NCI-H526 treated with DMSO at 0.1 percent for 48 hours (cell line): ENCODE measurements at places on chromosomes 12 and 14.

DNA sequence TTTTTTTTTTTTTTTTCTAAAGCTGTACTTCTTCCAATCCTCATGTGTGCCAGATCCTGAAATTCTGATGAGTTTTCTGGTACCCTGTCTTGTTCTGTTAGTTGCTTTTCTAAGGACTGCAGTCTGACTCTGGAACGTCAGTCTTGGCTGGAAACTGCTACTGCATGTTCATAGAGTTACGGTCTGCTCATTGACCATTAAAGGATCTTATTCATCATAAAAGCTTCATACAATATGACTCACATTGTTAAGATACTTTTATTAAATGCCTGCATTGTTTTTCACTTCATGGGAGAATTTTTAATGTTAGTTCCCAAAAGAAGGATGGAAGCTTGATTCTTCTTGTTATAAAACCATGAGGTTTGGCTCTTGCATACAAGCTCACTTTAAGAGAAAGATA lies 233.6 kb downstream of the SYT10 start:
- DNase-seq = no peak

DNA sequence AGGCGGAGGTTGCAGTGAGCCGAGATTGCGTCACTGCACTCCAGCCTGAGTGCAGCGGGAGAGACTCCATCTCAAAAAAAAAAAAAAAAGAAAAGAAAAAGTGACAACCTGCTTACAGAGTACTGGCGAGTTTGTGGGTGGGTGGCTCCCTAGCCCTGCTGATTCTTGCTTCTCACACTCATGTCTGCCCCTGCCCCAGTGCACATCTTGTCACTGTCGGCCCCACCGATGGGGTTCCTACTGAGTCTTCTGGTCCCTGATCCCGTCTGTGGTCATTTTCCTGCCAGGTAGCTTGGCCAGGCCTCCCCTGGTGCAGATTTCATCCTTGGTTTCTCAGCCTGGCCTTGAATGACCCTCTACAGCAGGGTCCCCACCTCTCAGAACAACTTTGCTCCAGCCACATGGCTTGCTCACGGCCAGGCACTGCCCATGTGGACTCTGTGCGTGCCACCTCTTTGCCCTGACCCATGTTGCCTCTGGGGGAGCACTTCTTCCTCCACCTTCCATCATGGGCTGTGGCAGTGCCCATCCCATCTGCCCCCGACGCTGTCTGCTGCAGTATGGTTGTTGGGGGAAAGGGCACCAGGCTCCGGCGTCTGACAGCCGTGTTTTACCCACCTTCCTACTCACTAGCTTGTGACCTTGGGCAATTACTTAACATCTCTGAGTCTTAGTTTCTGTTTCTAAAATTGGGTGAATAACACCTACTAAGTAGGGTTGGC lies 2.1 kb upstream of the PTPN6 start:
- DNase-seq = no peak

- DNase-seq = no peak
Observed at GRCh38 chr14:100056964-100057795, 8.0 kb upstream of the EVL start.

- no peak for DNase-seq
Observed at GRCh38 chr12:6183689-6184428, 16.3 kb upstream of the CD9 start.

DNA sequence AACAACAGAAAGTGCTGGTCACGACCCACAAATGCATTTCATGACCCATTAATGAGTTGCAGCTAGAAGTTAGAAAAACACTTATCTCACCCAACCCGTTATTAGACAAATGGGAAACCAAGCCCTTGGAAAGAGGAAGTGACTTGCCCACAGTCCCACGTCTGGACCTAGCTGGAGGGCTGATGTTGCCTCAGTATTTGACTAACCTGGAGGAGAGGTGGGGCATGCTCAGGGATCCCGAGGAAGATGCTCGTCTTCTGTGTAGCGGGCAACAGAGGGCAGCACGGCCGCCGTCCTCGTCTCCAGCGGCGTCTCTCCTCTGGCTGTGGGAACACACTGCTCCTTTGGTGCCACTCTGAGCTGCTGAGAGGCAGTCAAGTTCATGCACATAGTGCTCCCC lies 12.7 kb downstream of the CCND2 start:
- no peak for DNase-seq

- DNase-seq = no peak
Observed at GRCh38 chr12:26939192-26939832, 1.0 kb downstream of the FGFR1OP2 start.

- DNase-seq = no peak
Observed at GRCh38 chr14:99727096-99727870, 43.2 kb downstream of the CYP46A1 start.

GRCh38 chr14:23071921-23072539 lies 14.7 kb upstream of the CDH24 start:
- no peak for DNase-seq

DNA sequence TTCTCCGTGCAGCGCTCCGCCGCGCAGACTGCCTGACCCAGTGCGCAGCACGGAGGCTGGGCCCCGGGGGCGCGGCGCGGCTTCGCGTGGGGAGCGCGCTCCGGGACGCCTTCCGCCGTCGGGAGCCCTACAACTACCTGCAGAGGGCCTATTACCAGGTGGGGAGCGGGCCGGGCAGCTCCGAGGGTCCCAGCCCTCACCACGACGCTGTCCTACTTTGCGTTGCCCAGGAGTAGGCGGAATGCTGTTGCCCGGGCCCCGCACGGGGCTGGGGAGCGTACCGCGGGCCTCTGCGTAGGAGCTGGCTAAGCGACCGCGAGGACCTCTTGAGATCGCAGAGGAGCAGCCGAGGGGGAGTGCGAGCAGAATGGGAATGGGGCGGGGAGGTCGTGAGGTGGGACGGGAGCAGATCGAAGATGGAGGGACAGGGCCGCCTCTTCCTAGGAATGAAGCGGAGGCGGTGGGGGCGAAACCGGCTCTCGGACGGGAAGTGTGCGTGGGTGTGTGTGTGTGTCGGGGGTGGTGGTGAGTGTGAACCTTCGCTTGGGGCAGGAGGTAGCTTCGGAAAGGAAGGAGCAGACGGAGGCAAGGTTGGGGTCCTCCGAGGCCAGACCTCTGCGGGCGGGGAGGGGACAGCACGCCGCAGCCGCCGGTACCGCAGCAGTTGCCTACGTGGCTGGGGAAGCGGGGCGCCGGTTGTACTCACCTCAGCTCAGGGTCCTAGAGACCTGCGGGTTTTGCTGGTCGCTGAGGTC lies 751 bp downstream of the P3H3 start:
- DNase-seq = peak; percentile 45

DNA sequence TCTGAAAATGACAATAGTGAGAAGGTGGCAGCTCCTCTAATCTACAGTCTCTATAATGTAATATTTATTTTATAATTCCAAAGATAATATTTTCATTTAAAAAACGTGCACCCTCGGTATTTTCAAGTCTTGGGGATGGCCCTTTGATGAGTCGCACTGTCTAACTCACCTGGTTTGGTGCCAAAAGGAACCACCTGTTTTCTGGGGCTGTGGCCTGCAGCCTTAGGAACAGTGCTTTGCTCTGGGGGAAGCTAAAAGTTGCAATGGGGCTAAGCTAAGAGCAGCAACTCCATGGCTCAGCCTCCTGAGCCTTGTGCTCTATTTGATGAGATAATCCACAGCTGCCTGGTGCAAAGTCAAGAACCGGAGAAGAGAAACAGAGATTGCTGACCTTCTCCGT lies 6.4 kb upstream of the ENDOU start:
- no peak for DNase-seq

DNA sequence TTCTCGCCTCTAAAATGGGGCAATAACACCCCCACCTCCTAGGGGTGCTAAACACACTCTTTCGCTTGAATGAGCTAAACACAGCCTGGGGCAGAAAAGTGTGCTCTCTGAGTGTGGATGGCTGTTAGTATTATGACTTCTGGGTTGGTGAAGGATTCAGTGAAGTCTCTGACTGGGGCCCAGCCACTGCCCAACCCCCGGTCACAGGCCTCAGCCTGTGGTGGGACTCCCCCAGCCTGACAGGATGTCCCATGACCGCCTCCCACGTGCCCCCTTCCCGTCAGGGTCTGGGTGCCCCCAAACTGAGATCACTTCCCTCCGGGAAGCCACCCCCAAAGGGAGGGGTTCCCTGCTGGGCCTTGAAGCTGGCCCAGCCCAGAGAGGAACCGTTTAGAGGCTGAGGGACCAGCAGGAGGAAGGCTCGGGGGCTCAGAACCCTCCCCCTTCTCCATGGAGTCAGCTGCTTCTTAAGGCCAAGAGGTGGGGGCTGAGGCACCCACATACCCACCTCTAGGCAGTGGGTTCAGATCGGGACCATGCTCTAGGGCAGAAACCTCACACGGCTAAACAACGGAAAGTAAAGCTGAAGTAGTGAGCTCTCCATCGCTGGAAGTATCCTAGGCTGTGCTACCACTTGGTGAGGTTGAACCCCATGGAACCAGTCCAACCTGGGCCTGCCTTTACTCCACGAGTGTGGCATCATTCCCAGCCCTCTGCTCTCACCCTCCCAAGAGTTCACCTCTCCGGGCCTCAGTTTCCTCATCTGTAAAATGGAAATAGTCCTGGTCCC lies 13.8 kb downstream of the DTX1 start:
- no peak for DNase-seq

- peak; percentile 52 for DNase-seq
Observed at GRCh38 chr14:38207736-38208617, at the start of gene SSTR1. SSTR1 (plus strand) TSS chr14:38207904; CDS start chr14:38209390, 1,486 bp downstream.

DNA sequence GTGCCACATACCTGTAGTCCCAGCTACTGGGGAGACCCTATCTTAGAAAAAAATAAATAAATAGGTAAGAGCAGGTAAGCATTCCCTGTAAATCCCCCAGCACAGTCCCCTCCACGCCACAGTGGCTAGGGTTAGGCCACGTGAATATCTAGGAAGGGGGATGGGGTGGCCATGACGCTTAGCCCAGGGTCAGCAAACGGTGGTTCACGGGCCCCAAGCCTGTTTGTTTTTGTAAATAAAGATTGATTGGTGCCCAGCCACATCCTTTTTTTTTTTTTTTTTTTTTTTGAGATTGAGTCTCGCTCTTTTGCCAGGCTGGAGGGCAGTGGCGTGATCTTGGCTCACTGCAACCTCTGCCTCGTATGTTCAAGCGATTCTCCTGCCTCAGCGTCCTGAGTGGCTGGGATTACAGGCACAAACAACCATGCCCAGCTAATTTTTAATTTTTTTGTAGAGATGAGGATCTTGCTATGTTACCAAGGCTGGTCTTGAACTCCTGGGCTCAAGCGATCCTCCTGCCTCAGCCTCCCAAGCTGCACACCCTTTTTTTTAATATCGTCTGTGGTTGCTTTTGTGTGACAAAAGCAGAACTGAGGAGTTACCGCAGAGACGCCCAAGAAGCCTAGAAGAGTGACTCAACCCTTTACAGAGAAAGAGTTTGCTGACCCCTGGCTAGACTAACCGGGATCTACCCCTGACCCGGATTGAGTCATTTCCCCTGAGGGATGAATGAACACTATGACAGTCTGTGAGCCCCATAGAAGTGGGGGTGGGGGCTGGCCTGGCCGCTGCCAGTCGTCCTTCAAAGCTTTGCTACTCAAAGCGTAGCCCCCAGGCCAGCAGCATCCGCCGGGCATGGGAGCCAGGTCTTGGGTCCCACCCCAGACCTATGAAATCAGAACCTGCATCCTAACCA lies 113.7 kb upstream of the NCOR2 start:
- no peak for DNase-seq

GRCh38 chr14:65549429-65549828 lies 136.9 kb downstream of the FUT8 start:
- DNase-seq = peak; percentile 60

GRCh38 chr14:95656634-95657033 lies 29.6 kb upstream of the TCL1B start:
- no peak for DNase-seq

GRCh38 chr12:22416801-22417200 lies 82.3 kb upstream of the ST8SIA1 start:
- no peak for DNase-seq

GRCh38 chr12:99205111-99205510 lies 442.4 kb upstream of the GARIN6 start:
- no peak for DNase-seq

GRCh38 chr14:93309427-93309966 lies 23.3 kb downstream of the BTBD7 start:
- DNase-seq = no peak

GRCh38 chr14:39175445-39176262 lies 600 bp downstream of the PNN start:
- peak; percentile 60 for DNase-seq

DNA sequence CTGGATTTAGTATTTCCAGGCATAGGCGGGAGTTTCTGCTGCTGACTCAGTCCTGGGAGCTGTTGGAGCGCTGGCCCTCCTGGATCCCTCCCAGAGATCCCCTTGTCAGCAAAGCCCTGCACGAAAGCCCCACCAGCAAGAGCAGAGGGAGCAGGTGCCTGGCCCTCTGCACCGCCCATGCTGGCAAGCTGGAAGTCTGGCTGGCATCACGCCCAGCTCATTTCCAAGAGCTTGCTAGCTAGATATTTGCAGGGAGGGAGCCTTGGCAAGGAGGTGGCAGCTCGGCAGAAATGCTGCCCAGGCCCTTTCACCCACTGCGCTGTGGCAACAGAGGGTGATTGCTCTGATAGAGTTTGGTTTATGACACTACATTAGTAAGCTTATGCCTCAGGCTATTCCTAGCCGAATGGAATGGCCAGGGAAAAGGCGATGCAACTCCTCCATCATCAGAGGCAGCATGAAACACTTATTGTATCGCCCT lies 193.9 kb downstream of the EMP1 start:
- DNase-seq = peak; percentile 21

GRCh38 chr14:50335989-50336824 lies 24.1 kb downstream of the DMAC2L start:
- DNase-seq = no peak

DNA sequence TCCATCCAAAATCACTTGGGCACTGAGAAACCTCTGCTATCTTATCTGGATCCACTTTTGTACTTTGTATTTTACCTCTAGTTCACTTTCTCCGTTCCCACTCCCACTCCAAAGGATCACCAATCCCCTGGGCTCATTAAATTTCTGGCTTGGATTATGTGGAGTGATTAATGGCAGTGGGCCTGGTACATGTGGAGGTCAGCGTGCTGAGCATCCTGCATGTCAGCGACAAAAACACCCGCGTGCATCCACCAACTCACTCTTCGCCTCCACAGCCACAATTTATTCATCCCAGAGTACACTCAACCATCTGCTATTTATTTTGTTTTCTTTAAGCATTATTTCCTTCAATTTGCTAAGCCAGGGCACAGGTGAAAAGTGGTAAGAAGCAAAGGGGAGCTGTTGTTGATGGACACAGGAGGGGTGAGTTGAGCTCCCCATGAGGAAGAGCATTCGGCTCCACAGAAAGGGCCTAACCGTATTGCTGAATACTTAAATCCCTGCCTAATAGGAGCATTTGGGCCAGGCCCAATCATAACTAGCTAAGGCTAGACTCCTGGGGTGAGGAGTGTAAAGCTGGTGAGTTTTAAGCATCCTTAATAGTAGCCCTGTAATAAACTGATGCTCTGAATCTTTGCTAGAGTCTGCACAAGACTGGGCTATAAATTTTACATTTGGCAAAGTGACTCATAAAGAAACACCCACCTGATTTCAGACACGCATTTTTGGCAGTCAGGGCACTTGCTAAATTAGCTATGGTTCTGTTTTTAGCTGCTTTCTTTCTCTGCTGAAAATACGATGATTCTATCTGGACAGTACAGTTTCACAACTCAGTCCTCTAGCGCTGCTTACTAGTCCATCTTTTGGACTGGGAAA lies 137.8 kb downstream of the SLC25A21 start:
- no peak for DNase-seq
